ENCODE measurements at places on chromosomes 1 and 21.

GRCh38 chr1:84758968-84759491 is 68.8 kb upstream of the SSX2IP start:
- no peak for DNase-seq

- DNase-seq, result no peak
These were observed at the start of gene SLC30A10 for GRCh38 chr1:219927956-219928790. Gene SLC30A10, minus strand, starts transcription at chr1:219928557. Its CDS starts 117 bp downstream, at chr1:219928440.

DNA sequence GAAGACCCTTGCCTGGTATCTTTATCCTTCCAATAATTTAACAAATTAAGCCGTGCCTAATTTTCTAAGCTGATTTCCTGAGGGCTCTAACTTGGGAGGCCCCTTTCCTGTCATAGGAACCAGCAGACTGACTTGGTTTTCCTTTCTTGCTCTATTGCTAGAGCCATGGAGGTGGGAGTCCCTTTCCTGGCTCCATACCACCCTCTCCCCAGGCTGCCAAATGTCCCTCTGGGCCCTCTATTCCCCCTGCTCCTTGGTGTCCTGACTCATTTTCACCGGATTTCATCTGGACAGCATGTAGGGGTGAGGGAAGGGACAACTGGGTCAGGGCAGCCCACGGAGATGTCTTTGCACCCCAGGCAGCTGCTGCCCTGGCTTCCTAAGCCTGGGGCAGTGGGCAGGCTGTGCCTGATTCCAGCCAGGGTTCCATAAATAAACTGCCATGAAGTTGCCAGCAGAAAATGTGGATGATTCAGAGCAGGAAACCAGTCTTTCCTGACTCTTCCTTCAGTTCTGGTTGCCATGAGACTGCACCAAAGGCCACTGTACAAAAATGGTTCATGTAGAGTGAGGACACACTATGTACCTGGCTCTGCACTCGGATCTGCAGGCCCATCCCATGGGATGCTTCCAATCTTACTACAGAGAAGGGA is 38.0 kb upstream of the SERBP1 start:
- no peak for DNase-seq

DNA sequence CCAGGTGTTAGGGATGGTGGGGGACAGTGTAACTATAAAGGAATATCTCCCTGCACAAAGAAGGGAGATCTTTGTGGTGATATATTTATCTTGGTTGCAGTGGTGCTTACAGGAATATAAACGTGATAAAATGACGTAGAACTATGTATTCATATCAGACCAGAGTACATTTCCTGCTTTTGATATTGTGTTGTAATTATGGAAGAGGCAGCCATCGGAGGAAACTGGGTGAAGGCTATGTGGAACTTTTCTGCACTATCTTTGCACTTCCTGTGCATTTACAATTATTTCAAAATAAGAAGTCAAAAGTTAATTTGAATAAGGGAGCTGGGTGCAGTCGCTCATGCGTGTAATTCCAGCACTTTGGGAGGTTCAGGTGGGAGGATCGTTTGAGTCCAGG is 37.6 kb downstream of the NDUFS5 start:
- DNase-seq, result no peak

DNA sequence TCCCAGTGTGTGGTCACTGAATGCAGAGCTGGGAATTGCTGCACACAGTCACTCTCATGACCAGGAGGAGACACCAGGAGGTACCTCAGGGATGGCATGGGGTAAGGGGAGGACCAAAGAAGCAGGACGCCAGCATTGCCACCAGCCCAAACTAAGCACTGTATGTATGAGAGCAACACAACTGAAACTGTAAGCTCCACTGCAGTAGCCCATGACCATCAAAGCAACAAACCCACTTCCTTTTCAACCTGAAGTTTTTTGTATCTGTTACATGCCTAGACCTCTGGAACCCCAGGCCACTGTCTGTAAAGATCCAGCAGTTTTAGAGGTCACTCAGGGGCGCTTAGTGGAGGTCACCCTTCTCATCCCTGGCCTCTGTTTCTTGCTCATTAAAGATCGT is 164.3 kb downstream of the SETD4 start:
- DNase-seq, result no peak

DNA sequence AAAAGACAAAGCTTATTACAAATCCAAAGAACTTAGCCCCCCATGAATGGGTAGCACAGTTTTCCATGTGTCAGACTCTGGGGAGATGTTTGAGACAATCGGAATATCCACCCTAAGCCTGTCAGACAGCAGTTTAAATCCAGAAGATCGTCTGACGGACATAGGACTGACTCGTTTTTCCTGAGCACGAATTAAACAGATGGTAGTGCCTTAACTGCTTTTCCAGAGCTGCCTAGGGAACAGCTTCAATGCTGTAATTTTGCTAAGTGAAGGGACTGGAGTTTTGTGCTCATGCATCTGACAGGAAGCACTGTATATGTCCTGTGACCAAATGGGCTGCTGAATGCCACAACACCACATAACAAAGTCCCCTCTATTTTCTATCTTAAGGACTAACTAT is 48.6 kb downstream of the PCNX2 start:
- DNase-seq, result no peak

GRCh38 chr1:31624309-31624708 is 6.8 kb downstream of the HCRTR1 start:
- DNase-seq, result no peak
